ENCODE measurements at places on chromosomes 12 and 14.
A peak's percentile ranks its signal among the peaks of the same experiment; 100 is the strongest.

- DNase-seq = no peak
Observed at GRCh38 chr12:105910030-105910429, 228.7 kb downstream of the NUAK1 start.

DNA sequence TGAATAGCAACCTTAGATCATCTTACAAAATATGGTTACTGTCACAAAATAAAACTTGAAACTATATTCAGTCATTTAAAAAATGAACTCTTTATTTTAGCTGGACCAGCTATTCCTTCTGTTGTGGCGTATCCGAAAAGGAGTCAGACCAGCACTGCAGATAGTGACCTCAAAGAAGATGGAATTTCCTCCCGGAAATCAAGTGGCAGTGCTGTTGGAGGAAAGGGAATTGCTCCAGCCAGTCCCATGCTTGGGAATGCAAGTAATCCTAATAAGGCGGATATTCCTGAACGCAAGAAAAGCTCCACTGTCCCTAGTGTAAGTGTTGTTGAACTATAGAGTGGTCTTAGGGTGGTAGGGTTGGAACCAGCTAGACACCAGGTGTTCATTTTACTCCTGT is 47.7 kb downstream of the CKB start:
- DNase-seq = no peak

- DNase-seq = no peak
Observed at GRCh38 chr14:105312973-105313372, 1.6 kb upstream of the PACS2 start.

DNA sequence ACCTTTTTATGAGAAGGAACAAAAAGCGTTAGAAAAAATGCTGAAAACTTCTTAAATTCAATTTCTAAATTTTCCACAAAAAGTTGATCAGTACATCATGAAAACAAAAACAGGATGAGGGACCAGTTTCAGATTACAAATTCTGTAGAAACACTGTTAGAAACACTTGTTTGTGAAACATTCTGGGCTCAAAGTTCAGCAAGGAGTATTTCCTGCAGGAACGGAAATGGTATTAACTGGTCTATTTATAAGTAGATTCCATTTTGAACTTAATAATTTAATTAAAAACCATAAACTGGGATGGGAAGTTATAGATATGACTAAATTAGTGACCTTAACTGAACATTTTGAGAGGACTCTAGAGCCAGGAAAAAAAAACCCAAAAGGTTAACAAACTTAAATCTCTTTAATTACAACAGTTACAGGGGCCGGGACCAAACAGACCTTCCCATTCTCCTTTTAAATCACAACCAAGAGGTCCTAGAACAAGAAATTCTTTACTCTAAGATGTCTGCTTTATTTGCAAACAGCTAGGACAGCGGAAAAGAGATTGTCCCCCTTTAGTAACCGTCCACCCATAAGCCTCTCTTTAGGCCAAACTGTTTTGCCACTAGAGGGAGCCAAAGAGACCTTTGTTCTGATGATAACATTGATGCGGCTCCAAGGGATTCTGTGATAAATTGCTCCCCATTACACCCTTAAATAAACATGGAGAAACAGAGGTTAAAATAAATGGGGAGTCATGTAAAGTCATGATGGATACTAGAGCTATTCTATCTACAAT is 69.0 kb upstream of the RERGL start:
- DNase-seq = no peak

DNA sequence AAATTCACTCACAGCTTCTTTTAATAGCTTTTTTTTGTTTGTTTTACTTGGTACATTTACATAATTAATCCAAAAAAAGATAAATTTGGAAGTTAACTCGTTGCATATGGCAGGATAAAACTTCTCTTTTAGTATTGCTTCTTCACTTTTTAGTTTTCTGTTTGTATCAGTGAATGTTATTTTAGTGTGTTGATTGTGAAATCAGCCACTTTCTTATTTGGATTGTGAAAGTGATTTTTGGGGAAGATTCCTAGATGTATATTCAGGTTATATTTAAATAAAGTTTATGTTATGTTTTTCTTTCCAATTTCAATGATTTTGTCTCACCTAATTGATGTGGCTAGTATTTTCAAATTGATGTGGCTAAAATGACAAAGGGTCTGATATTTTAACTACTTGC is 693.9 kb upstream of the MGAT4C start:
- no peak for DNase-seq

GRCh38 chr12:67727702-67728666 is 79.4 kb downstream of the DYRK2 start:
- no peak for DNase-seq

DNA sequence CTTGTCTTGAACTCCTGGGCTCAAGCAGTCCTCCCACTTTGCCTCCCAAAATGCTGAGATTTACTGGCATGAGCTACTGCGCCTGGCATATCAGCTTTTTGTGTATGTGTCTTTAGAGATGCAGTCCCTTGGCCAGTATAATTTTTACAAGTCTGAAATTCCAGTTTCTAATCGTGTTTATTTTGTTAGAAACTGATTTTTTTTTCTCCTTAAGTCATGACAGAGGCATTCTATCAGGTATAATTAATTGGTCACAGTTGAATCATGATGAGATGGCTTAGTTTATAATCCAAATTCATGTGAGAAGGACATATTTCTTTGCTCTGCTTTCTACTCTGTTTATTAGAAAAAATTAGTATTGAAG is 98.9 kb downstream of the PCNX1 start:
- peak; percentile 4 for DNase-seq

- DNase-seq = no peak
Observed at GRCh38 chr14:95660651-95661515, 25.3 kb upstream of the TCL1B start.

GRCh38 chr14:105123981-105124765 is 44.4 kb downstream of the JAG2 start:
- DNase-seq = no peak

- DNase-seq = no peak
Observed at GRCh38 chr14:95495076-95495475, 21.4 kb downstream of the SYNE3 start.

DNA sequence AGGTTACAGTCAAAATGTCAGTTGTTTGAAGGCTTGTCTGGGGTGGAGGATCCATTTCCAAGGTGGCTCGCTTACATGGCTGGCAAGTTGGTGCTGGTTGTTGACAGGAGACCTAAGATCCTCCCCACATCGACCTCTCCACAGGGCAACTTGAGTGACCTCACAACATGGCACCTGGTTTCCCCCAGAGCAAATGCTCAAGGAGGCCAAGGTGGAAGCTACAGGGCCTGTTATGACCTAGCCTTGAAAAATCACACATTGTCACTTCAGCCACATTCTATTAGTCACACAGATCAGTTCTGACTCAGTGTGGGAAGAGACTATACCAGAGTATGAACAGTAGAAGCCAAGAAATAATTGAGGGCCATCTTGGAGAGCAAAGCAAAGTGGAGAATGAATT is 11.3 kb upstream of the GNG2 start:
- DNase-seq = no peak

- no peak for DNase-seq
Observed at GRCh38 chr12:68113644-68114043, 45.9 kb downstream of the IFNG start.

DNA sequence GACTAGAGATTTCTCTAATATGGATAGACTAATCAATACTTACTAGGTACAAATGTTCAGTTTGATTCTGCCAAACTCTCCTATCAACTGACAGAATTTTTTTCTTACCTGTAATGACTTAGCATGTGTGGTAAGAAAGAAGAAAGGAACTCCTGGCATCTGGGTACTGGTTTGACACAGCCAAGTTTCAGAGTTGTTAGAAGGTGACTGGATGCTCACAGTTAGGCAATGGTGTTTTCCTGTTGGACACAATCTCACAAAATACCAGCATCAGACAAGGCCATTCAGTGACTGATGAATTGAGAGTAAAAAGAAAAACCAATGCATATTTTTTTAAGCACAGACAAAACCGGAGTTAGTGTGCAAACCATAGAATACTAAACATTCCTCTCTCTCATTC is 4.2 kb downstream of the MUCL1 start:
- no peak for DNase-seq

DNA sequence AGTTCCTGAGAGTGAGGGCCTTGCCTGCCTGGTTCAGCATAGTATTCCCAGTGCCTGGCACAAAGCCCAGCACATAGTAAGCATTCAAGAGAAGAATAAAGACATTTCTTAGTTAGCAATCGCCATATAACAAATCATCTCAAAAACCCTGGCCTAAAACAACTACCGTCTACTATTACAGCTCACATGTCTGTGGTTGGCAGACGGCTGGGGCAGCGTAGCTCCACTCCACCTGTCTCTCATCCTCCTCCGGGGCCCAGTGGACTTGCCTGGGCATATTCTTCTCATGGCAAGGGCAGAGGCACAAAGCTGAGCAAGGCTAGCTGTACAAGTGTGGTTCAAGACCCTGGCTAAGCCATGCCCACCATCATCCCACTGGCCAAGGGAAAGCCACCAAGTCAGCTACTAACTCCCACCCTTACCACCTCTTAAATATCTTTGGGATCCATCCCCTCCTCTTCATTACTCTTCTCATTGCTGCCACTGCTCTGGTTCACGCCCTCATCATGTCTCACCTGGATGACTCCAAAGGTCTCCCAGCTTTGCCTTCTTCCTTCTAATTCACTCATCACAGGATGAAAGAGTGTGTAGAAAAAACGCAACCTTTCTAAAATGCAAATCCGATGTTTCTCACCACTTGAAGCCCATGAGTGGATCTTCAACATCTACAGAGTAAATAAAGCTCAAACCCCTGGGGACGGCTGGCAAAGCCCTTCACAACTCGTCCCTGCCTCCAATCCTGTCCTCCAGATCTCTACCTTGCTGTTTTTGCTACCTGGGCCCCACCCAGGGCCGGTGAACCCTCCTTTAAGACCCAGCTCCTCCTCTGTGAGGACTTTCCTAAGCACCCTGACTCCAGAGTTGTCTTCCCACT is 10.4 kb downstream of the TMEM229B start:
- DNase-seq = no peak

DNA sequence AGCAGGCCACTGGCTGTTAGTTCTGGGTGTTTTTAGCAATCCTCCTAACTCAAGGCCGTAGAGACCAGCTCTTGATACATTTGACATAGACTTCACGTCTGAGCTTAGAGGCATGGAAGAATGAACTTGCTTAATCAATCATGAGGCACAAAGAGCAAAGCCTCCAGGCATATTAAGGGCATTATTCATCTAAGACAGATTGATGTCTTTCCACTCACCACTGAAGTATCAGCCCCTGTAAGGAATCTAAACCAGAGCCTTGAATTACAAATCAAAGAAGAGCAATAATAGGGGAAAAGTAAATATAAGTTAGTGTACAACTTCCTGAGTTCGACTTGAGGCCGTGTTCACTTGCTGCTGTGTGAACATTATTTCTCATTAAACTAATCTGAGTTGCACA is 1470.7 kb downstream of the AACS start:
- no peak for DNase-seq

DNA sequence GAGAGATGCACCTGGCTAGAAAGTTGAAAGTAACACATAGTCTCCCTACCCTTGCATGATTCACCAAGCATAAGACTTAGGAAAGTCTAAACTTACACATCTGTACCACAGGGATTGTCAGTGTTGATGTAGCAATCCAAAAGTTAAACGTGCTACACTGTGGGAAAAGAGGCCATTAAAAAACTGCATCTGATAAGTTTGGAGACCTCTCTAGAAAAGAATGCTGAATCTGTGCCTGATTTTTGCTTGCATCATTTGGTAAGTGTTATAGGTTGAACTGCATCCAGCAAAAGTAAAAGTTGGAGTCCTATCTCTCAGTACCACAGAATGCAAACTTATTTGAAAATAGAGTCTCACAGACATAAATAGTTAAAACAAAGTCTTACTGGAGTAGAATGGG is 126.6 kb downstream of the SLC6A15 start:
- DNase-seq = no peak

GRCh38 chr14:59707778-59708561 is 131.4 kb upstream of the CCDC175 start:
- no peak for DNase-seq

- DNase-seq = no peak
Observed at GRCh38 chr12:110813756-110814155, 33.0 kb upstream of the CCDC63 start.

- no peak for DNase-seq
Observed at GRCh38 chr12:78767264-78767981, 97.2 kb upstream of the SYT1 start.

GRCh38 chr12:76919383-76920171 is 40.8 kb upstream of the CSRP2 start:
- DNase-seq = no peak
